ENCODE measurements at places on chromosomes 5 and 9.

DNA sequence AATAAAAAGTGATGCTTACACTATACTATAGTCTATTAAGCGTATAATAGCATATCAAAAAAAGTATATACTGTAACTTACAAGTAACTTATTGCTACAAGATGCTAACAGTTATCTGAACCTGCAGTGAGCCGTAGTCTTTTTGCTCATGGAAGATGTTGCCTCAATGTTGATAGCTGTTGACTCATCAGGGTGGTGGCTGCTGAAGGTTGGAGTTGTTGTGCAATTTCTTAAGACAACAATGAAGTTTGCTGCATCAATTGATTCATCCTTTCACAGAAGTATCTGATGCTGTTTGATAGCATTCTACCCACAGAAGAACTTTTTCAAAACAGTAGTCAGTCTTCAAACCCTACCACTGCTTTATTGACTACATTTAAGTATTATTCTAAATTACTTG is 7.8 kb upstream of the C9orf40 start:
- DNase-seq = no peak

GRCh38 chr9:37149666-37150308 is 29.4 kb downstream of the ZCCHC7 start:
- DNase-seq = no peak

DNA sequence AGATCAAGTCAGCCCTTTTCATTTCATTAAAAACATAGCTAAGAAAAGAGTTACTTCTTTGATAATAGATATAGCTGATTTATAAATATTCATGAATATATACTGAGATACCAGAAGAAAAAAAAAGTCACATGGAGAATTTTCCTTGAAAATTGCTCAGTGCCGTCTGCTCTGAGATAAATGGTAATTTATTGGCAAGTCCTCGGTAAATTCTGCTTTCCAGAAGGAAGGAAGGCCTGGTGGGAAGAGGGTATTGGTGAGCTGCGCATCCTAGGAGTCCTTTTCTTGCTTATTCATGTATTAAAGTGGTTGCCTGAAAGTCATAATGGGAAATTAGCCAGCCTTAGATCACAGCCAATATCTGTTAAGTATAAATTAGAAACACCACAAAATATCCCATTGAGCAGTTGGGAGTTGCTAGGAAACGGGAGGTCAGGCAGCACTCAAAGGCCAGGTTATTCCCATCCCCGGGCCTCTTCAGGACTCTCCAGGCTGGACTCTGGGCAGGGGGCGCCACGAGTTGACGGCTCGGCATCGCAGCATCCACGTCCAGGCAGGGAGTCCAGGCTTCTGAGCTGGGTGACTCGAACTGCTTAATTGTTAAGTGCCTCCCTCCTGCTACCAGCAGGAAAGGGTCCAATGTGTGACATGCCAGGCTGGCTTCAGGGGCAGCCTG is 116.7 kb upstream of the RETREG1 start:
- DNase-seq = no peak

GRCh38 chr5:39019254-39019653 is 54.9 kb downstream of the RICTOR start:
- no peak for DNase-seq

GRCh38 chr9:35690614-35691333 is 1.0 kb upstream of the TPM2 start:
- peak; percentile 87 for DNase-seq

- no peak for DNase-seq
Observed at GRCh38 chr9:87564111-87564510, 66.4 kb downstream of the DAPK1 start.

GRCh38 chr9:4225291-4226028 is 74.4 kb downstream of the GLIS3 start:
- no peak for DNase-seq
